Right renal pelvis (tissue), 4 donors: ENCODE measurements at places on chromosomes 11 and 22.
A peak's percentile ranks its signal among the peaks of the same experiment; 100 is the strongest.

- DNase-seq, result no peak
Measured at GRCh38 chr11:94455861-94456260, 37.8 kb downstream of the MRE11 start.

- DNase-seq, result peak; percentile 12
Measured at GRCh38 chr22:28243539-28243938, 324.5 kb upstream of the PITPNB start.

DNA sequence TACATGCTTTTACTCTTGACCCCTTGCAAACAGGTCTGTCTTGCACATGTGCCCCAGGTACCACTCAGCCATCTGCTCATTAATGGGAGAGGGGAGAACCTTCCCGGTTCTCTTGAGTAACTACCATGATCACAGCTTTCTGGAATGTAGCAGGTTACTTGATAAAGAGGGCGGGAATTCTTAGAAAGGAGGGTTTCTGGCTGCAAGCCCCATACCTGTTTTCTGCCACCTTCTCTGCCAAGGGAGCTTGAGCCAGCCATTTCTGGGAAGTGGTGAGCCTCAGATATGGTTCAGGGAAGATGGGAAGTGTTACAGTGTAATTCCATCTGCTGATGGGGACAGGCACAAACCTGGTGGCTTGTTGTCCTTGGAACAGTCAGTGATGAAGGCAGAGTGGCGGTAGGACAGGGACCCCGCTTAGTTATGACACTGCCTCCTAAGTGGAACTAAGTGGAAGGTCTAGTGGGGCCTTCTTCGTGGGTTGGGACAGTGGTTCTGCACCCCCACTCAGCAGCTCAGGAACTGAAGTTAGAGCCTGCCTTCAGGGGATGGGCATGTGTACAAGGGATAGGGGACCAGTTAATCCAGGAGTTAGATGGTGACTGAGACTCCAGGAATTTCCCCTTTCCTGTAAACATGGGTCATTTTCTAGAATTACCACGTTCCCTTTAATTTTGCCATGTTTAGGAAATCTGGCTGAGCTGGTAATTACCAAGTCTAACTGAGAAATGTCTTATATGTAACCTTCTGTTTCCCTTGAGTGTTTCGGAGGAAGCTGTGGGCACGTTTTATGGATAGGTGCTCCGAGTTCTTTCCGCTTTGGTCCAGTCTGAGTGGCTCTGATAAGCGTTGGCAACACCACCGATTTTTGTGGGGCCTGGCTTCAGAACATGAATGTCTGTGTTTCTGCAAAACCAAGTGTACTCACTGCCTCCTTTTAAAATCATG, 35.3 kb downstream of the BCR start:
- no peak for DNase-seq

DNA sequence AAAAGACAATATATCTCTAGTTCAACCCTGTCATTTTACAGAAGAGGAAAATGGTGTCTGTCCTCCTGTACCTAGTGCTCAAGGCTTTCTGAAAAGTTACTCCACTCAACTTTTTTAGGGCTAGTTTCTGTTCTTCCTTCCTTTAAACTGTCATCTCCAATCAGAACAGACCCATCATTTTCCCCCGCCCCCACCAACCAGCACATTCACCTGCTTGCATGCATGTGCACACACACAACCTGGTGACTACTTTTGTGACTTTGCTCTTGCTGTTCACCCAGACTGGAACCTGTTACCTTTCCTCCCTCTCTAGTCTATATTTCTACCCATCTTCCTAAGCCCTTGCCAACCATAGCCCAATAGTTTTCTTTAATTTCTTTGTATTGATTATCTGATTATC, 5.6 kb downstream of the FBXO7 start:
- no peak for DNase-seq
